ENCODE measurements at places on chromosomes 12 and 14.

DNA sequence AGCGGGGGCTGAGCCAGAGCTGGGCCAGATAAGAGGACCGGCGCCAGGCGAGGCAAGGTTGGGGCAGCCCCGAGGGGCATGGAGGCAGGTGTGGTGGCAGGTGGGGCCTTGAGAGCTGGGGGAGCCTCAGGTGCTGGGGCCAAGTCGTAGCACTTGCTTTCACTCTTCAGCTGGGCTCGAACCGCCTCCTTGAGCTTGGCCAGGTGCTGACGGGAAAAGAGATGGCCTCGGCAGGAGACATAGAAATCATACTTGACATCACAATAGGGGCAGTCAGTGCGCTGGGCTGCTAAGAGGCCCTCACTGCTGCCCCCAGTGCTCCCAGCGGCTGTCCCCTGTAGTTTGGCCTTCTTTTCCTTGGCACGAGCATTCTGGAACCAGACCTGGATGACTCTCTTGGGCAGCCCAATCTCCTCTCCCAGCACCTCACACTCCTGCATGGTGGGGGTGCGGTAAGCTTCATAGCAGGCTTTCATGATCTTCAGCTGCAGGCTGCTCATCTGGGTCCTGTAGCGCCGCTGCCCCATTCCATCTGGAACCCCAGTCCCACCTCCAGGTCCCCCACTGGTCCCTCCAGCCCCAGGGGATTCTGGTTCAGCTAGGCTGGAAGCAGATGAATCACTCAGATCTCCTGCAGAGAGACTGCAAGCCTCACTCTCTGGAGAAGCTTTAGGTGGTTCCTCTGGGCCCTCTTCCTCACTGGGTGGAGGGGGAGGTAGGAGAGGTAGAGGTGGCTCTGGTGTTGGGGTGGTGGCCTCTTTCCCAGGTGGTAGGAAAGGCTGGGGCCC is 28.1 kb downstream of the ZFHX2 start:
- no peak for DNase-seq

GRCh38 chr14:104968153-104968527 is 10.0 kb downstream of the AHNAK2 start:
- no peak for DNase-seq

- no peak for DNase-seq
These were observed 87.3 kb upstream of the E2F7 start for GRCh38 chr12:77152623-77153193.

GRCh38 chr12:58465418-58465817 is 454.9 kb downstream of the LRIG3 start:
- no peak for DNase-seq

- DNase-seq = no peak
These were observed 16.9 kb upstream of the KRR1 start for GRCh38 chr12:75528272-75528671.

DNA sequence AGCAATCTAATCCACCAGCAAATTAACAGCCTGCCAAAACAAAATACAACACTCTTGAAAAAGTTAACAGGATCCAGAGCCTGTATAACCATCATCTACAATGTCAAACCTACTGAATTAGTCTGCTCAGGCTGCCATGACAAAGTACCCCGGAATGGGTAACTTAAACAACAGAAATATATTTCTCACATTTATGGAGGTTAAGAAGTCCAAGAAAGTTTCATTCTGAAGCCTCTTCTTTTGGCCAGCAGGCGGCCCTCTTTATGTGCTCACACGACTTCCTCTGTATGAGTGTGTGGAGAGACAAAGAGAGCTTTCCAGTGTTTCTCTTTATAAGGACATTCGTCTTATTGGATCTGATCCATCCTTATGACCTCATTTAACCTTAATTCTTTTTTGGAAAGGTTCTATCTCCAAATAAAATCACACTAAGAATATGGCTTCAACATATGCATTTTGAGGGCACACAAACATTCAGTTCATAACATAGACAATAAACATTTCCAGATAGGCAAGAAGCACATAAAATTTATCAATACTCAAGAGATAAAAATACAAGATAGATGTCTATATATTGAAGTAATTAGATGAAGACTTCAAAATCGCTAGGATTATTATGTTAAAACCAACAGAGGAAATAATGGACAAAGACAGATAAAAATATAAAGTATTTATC is 5.9 kb upstream of the RERG start:
- no peak for DNase-seq

GRCh38 chr14:62216121-62216520 is 453.9 kb downstream of the SNAPC1 start:
- no peak for DNase-seq

- DNase-seq = no peak
These were observed 199.0 kb upstream of the ATP2B1 start for GRCh38 chr12:89907659-89908058.

DNA sequence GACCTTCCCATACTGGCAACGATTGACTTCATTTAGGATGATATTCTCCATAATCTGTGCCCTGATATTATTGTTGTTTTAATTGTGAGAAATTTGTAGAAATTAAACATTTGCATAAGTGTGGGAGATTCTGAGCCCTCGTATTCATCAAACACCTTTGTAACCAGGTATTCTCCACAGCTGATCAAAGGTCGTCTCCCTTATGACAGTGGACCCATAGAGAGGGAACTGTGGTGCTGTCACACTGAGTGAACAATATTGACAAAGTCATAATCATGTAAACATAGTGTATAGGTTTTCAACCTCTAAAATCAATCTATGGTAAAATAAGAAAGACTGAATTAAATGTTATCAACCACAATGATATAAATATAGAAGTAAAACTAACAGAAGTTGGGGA is 14.9 kb upstream of the PLEKHG3 start:
- DNase-seq = no peak

GRCh38 chr14:74611650-74612349 is at the start of gene LTBP2:
LTBP2 (minus strand) TSS chr14:74612237; CDS start chr14:74611944, 293 bp downstream.
- peak; percentile 14 for DNase-seq
